ENCODE measurements at places on chromosomes 16 and 17.
A peak's percentile ranks its signal among the peaks of the same experiment; 100 is the strongest.

GRCh38 chr17:12230481-12231354 lies 210.0 kb downstream of the MAP2K4 start:
- DNase-seq = no peak

- DNase-seq = peak; percentile 86
These were observed 52.0 kb downstream of the CBFA2T3 start for GRCh38 chr16:88924834-88925539.

- no peak for DNase-seq
These were observed 27.8 kb downstream of the SBK1 start for GRCh38 chr16:28320023-28320561.

GRCh38 chr17:21171970-21172510 lies 41.9 kb downstream of the TMEM11 start:
- no peak for DNase-seq

DNA sequence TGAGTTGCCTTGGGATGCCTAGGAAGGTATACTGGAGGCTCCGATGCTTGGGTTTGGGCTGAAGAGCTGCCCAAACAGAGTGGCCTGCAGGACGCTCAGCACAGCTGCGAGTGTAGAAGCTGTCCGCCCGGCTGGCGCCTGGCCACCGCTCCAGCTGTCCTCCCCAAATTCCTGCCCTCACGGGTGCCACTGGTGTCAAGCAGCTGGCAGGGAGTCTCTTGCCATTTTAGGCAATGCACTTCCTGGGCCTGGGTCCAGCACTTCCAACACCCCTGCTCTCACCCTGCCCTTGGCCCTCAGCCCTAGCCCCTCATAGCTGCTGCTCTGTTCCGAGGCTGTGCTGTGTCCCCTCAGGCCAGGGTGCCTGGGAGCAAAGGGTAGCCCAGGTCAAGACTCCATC lies 5.2 kb upstream of the PKMYT1 start:
- no peak for DNase-seq

GRCh38 chr16:82748026-82748425 lies 121.3 kb downstream of the CDH13 start:
- DNase-seq = no peak

DNA sequence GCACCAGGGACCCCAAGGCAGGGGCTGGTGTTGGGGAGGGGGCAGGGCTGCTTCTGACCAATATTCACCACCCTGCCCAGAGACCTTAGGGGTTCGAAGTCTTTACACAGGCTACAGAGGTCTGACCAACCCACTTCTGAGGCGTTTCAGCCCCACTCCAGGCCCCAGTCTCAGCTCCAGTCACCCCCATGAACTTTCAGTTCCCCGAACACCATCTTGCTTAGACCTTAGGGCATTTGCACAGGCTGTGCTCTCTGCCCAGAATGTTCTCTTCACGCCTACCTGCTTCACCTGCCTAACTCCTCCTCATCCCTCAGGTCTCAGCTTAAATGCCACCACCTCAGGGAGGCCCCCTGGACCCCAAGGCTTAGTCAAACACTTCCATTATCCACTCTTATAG lies 25.8 kb upstream of the CPNE2 start:
- no peak for DNase-seq

DNA sequence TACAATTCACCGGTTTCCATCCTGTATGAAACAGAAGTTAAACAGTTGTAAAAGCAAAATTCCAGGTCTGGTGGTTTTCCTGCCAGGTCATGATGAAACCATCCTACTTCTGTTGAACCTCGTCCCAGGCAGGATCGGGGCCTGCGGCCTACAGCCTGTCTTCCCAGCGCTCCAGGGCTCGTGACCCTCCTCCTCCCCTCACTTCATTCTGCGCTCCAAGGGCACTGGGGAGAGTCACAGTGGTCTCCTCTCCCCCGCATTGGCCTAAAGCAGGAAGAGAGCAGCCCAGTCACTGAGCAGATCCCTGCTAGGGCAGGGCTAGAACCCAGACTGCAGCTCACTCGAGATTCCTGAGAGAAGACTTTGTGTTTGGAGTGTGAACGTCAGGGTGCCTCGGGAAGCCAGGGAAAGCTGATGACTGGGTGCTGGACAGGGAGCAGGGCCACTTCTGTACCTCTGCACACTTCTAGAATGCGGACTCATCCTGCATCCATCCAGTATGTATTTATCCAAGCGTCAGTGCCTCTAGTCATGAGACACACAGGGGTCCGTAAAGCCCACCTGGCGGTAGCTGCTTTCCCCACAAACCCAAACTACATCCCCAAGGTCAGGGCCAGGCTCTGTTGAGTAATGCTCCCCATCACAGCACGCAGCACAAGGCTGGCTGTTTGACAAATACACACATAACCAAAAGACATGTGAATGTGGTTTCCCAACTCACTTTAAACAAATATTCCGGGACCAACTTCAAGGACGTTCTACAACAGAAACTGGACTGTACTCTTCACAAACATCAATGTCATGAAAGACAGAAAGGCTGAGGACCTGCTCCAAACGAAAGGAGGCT lies 1.7 kb upstream of the ITGAE start:
- DNase-seq = peak; percentile 51

GRCh38 chr16:67339453-67339852 lies 12.8 kb downstream of the LRRC36 start:
- DNase-seq = no peak

- DNase-seq = no peak
These were observed 204.1 kb downstream of the COPRS start for GRCh38 chr17:31654936-31655335.

DNA sequence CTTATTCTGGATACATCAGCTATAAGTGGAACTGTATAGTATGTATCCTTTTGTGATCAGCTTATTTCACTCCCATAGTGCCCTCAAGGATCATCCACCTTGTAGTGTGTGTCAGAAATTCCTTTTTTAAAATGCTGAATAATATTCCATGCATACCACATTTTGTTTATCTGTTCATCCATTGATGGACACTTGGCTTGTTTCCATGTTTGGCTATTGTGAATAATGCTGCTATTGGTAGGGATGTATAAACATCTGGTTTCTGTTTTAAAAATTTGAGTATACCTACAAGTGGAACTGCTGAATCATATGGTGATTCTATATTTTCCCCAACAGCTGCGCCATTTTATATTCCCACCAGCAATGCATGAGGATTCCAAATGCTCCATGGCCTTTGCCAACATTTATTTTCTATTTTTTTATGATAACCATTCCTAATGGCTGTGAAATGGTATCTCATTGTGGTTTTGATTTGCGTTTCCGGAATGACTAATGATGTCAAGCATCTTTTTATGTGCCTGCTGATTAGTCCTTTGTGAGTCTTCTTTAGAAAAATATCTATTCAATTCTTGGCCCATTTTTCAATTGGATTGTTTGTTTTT lies 11.6 kb downstream of the RCVRN start:
- no peak for DNase-seq

DNA sequence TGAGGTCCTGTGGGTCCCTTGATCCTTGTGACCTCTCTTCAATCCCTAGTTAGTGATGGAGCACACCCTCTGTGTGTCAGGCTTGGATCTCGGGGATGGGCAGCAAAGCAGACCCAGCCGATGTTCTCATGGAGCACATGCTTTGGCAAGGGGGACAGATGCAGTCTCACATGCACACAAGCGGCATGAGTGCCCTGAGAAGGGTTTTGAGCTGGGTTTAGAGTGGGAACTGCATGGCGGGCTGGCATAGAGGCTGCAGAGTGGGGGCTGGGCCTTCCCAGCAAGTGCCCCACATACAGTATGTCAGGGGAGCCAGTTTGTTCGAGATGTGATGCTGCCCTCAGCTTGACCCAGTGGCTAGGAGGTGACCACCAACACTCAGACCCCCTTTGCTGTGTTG lies 41.6 kb downstream of the B9D1 start:
- no peak for DNase-seq

GRCh38 chr17:7572338-7572587 lies 7.2 kb upstream of the CD68 start:
- DNase-seq = no peak

GRCh38 chr17:80861892-80862291 lies 129.7 kb upstream of the CHMP6 start:
- DNase-seq = no peak

GRCh38 chr17:50055426-50056216 lies at the start of gene ITGA3:
Gene ITGA3, plus strand, starts transcription at chr17:50056110. Its CDS starts 330 bp downstream, at chr17:50056440.
- peak; percentile 78 for DNase-seq

DNA sequence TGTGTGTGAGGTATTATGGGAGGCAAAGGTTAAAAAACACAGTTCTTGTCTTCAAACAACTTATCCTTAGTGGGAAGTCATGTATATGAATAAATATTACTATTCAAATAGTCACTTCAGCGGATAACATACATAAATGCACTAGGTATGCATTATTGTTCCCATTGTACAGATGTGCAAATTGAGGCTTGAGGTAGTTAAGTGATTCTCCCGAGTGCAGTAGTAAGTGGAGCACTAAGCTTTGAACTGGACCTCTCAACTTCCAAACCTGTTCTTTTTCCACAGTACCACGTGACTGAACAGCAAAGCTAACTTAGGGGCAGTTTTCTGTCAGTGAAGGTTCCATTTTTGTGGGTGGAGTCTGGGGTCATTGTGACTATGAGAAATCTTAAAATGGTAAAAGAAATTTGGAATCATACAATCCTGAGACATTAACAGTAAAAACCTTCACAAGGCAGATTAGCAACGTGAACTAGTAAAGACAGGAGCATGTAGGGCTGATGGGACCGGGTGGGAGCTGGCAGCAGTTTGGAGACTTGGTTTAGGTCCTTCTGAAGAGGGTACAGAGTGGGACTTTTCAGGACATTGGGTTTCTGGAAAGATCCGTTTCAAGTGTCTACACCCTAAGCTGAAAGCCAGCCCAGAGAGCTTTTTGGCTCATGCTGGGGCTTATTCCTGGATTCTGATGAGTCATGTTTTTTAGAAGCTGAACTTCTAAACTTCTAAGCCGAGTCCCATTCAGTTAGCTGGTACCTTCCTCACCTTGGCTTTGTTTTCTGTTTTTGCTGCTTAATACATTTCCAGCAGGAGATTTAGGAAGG lies 204.9 kb downstream of the PRKCA start:
- no peak for DNase-seq

GRCh38 chr16:75745242-75745641 lies 19.0 kb upstream of the CPHXL start:
- no peak for DNase-seq

- DNase-seq = no peak
These were observed 34.0 kb downstream of the PGS1 start for GRCh38 chr17:78412403-78412802.

GRCh38 chr17:1810450-1811103 lies 19.1 kb downstream of the SMYD4 start:
- no peak for DNase-seq

GRCh38 chr16:12083631-12084030 lies 107.1 kb downstream of the SNX29 start:
- no peak for DNase-seq

- no peak for DNase-seq
These were observed 100.7 kb downstream of the ABCC1 start for GRCh38 chr16:16050106-16050505.

DNA sequence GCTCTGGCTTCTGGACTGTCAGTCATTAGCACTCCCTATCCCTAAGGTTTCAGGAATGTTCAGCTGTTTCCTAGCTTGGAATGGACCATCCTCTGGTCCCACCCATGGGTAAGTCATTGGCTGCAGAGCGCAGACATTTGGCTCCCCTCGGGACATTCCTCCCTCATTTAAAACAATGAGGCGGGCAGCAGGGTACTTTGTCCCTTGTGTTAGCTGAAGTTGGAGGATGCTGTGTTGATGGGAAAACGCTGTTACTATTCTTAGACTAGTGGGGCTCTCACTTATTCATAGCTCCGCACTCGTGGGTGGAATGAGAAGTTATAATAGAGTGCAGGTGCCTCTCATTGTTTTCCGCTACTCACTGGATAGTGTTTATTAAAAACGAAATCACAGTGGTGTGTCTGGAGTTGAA lies 673.8 kb downstream of the WWOX start:
- no peak for DNase-seq

DNA sequence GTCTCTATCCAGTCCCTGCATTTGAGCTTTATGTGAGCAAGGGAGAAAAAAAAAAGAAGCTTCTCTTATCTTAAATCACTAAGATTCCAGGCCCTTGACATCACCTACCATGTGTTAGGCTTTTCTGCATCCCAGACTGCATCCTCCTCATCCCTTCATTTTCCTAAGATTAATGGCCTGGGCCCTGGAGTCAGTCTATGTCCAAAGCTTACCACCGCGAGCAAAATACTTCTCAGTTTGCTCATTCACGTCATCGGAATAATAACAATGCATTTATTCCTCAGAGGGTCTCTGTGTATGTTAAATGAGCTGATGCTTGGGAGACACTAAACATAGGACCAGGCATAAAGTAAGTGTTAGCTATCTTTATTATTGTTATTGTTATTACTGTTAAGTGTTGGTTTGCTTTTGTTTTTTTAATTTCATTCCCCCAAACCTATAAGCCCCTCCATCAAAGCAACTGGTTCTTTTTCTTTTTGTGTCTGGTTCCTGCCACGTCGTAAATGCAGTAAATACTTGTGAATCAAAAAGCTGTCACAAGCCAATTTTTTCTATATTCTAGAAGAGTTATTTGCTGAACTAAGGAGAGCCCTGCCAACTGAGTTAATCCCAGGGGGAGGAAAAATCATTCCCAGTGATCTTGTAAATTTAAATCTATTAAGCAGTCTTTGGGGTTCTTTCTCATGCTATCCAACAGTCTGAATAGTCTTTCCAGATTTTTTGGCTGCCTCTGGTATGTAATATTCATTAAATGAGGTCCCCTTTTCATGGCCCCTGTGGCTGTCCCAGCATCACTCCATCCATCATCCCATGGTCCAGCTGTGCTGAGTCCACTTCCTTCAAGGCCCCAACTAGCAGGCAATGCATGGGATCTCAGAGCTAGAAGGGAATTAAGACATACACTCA lies 46.5 kb downstream of the VAT1L start:
- DNase-seq = no peak

- no peak for DNase-seq
These were observed 762.0 kb downstream of the KCNJ18 start for GRCh38 chr17:22454070-22454999.

Measured in amniotic stem cell (primary cell).